ENCODE measurements at places on chromosomes 16 and 17.

DNA sequence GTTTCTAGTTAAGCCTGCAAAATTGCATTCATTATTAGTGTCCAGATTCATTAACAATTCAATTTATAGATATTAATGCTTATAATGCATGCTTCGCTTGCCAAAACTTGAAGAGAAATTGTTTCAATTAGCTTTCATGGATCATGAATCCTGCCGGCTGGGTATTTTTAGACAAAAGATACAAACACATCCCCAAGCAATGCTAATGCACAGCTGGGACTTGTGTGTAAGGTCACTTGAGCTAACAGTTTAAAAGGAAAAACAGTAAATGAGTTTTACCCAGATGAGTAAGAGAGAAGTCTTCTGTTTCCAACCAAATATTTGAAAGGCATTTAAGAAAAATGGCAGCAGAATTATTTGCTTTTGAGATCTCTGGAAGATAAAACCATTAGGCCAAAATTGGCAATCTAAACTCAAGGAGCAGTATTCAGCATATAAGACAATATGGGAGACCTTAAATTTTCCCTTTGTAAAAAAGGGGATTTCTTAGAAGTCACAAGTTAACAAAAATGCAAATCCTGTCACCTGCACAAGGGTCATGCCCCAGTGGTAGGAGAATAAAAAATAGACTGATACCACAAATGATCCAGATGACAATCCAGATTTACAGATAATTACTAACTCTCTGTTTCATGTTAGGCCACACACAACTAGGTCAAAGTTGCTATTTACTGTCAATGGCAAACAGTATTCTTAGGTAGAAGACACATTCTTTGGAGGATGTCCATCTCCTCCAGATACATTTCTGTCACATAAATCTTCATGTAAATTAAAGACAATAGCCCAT, 418.4 kb upstream of the PMFBP1 start:
- DNase-seq = no peak

GRCh38 chr16:12551530-12551929, 252.2 kb downstream of the CPPED1 start:
- no peak for DNase-seq

- DNase-seq = no peak
Observed at GRCh38 chr17:45784741-45785479, 790 bp downstream of the CRHR1 start.

DNA sequence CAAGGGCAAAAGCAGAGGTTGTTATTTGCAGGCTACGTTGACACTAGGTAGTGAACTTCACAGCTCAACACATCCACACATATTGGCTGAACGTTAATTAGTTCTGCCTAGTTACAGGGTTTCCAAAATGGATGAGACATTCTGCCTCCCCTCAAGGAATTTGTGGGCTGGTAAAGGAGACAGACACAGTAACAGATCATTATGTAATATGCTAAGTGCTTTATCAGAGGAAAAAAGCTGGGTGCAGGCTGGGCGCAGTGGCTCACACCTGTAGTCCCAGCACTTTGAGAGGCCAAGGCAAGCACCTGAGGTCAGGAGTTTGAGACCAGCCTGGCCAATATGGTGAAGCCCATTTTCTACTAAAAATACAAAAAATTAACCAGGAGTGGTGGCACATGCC, 26.2 kb downstream of the BMERB1 start:
- DNase-seq = no peak

DNA sequence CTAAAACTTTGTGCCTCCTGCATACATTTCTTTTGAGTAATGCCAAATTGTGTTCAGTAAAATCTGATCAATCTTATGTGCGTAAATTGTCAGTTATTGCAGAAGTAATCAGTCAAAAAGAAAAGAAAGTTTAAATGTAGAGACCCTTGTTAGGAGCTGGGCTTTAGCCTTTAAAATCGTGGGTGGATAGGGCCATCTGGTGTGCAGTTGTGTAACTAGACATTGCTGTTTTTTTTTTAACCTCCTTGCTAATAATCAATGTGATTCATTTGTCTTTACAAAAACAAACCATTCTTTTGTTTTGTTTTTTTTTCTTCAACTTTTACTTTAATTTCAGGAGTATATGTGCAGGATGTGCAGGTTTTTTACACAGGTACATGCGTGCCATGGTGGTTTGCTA, 5.3 kb upstream of the WWOX start:
- no peak for DNase-seq

DNA sequence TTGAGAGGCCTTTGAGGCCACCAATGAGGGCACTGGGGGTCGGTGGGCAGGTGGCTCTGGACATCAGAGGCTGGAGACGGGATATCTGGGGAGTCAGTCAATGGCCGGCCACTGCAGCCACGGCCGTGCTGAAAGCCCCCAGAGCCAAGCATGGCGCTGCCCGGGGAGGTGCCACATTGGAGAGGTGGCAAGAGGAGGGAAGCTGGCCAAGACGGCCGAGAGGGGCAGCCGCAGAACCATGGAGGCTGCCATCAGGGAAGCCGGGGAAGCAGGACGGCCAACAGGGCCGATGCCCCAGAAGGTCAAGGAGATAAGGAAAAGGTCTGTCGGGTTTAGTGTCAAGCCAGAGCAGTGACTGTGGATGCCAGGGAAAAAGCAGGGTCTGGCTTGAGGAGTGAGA, 9.8 kb downstream of the RTN4RL1 start:
- DNase-seq = no peak

- no peak for DNase-seq
Observed at GRCh38 chr17:53543472-53543871, 279.3 kb upstream of the KIF2B start.

GRCh38 chr16:26665166-26665939, 401.4 kb upstream of the C16orf82 start:
- no peak for DNase-seq

GRCh38 chr16:84788920-84789391, 30.8 kb upstream of the CRISPLD2 start:
- no peak for DNase-seq

All from activated CD4-positive, CD25-positive, alpha-beta regulatory T cell treated with anti-CD3 and anti-CD28 coated beads, Interleukin-2, amount 50 U/mL, for 72 hours (primary cell).